ENCODE measurements at places on chromosomes 1 and 21.

DNA sequence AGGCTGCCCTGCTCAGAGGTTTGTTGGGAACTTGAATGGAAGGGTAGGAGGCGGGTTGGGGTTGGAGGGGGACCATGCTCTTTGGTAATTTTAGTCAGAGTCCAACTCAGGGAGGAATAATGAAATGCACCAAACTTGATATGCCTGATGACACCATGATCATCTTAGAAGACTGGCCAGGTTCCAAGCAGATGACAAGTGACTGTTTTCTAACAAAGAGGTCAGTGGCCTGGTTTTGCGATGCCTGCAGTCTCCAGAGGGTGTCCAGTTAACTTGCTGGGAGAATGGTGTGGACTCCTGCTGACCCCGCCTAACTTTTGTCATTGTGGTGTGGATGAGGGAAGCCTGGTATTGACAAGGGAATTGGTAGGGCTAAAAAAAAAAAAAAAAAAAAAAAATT, 12.4 kb downstream of the VANGL1 start:
- DNase-seq, result no peak

- DNase-seq, result no peak
Observed at GRCh38 chr1:38326856-38327255, 280.3 kb upstream of the POU3F1 start.

- no peak for DNase-seq
Observed at GRCh38 chr1:156379420-156380165, 10.6 kb downstream of the RHBG start.

DNA sequence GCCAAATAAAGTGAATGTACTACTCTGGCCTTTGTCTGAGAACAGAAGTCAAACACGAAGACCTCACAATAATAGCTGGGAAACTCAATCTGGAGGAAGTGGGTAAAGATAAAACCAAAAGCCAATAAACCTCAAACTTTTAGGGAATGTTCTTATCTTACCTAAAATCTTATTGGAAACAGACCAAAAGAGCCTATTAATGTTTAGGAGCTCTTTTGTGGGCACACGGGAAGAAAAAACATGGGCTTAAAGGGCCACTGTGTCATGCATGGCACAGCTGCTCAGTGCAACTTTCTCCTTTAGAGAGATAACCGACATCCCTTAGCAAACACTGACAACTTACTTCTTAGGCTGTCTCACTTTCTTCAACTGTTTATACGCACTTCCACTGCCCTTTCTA, 16.1 kb downstream of the EIF2B3 start:
- no peak for DNase-seq

DNA sequence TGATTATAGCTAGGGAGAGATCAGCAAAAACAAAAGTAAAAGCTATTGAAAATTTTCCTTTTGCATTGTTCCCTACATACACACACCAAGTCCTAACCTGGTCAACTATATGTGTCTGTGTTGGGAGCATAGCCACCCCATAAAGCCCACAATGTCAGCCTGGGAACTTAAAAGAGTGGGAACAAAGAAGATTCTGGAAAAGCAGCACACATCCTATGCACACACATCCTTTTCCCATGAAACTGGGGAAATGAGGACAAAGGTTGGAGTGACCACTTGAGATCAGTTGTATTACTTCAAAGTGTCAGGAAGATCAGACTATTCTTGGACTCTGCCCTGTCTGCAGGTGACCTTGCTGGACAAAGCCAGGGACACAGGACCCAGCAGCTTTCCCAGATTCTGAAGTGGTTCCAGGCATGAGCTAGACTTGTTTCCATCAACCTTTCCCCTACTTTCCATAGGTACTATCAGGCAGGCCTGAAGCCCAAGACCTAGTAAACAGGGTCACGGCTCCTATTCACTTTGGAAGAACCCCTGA, 15.9 kb downstream of the TXNIP start:
- DNase-seq, result no peak

- DNase-seq, result no peak
Observed at GRCh38 chr1:8632102-8632501, 185.3 kb downstream of the RERE start.

DNA sequence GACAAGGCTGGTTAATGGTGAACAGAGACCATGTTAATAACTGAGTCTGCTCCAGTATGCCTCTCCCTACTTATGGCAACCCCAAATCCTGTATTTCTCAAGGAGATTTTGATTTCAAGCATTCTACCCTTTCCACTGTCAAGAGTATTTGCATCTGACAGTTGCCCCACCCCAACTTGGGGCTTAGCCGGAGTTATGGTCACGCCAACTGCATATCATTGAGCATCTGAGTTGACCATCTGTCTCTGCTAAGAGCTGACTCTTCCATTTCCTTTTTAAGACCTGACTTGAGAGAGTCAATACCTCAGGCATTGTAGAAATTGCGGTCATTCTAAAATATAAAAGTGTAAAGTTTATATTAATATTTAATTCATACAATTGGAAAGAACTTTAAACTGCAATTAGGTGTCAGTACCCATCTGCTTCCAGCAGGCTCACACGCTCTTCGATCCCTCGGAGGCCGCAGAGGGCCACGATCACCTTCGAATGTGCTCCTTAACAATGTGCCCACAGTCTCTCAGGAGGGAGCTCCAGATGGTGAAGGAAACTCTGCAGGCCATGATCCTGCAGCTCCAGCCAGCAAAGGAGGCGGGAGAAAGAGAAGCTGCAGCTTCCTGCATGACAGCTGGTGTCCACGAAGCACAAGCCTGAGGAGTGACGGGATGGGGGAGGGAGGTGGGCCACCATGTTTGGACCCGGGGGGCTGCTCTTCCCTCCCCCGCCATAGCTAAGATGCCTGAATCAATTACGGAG, 409.8 kb downstream of the DISC1 start:
- DNase-seq, result no peak

DNA sequence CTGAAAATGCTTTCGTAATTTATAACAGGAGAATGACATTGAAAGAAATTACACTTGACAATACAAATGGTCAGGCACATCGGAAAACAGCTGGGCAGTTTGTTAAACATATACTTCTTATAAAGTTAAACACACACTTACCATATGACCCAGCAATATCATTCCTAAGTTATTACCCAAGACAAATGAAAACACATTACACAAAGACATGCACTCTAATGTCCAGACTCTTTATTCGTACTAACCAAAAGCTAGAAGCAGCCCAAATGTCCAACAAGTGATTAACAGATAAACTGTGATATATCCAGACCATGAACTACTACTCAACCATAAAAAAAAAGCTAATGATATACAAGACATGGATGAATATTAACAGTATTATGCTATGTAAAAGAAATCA, 8.5 kb downstream of the AKT3 start:
- no peak for DNase-seq

DNA sequence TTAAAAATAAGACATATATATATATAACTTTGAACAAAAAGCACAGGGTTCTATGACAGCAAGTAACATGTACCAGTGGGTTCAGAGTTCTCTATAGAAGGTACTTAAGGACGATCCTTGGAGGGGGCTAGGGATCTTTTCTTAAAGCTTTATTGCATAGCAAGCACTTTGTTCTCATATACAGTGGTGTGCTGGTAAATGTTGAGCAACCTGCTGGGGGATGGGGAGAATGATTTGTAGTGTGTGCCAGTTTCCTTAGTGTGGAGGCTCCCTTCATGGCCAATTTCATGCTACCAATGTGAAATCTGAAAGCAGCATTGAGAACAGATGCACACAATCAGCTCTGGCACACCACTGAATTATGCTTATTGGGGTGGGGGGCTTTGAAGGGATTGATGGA, 69.5 kb upstream of the NFASC start:
- DNase-seq, result no peak

Measured in cerebellar nuclear complex (tissue), 1 donor.